ENCODE measurements at places on chromosomes 13 and 19.

DNA sequence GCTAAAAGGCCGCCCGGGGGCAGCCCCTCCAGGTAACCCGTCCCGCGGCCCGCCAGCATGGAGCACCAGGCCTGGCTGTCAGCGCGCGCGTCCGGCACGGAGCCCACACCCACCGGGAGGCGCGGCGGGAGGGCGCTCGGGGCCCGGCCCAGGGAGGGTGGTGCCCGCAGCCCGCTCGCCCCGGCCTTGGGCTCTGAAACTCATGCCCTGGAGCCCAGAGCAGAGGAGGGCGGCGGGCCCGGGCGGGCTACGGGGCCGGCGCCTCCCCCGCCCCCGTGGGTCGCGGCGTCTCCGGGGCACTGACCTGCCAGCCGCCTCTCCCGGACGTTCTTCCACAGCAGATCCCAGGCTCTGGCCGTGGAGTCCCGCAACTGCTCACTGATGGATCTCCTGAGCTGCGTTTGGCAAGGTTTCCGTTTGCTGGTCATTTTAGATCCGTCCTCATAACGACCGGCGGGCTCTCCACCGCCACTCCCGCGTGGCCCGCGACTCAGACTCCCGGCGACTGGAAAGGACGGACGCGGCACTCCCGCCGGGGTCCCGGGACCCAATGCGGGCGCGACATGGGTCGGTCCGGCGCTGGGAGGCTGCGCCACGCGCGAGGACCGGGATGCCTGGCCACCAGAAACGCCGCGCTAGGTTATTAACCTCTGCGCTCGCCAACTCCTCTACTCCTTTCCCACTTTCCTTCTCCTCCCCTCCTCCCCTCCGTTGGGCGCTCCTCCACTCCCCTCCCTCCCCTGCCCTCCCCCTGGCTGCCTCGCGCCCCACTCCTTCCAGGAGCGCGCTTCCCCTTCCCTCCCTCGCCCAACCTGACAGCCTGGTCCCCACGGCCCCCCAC is 64.7 kb upstream of the STARD13 start:
- no peak for ATAC-seq

DNA sequence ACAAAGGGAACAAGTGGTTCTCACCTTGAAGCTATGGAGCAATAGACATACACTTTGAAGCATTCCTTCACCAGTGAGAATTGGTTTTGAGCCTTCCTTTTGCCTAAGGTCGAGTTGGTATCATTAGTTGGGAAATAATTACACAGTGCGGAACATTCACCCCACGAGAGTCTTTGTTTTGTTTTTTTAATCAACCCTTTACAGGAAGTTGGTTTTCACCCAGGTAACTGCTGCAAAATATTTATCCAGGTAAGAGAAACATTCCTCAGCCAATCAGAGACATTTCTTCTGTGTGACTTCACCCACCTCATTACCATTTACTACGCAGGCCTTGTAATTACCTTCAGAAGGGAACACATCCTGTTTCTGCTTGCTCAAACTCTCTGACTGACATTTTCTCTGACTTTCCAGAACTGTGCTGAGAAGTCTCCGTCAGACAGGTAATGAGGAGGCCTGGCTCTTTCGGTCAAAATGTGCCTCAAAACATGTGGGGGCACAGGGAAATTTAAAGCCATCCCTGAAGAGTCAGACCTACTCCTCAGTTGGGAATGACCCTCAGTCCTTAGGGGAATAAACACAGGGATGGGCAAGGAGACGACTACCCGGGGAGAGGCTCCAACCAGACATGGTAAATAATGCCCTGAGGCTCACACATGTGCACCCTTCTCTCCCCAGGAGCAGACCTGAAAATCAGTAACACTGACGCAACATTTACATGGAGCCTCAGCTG is 22.7 kb upstream of the SERP2 start:
- ATAC-seq: peak; percentile 46

DNA sequence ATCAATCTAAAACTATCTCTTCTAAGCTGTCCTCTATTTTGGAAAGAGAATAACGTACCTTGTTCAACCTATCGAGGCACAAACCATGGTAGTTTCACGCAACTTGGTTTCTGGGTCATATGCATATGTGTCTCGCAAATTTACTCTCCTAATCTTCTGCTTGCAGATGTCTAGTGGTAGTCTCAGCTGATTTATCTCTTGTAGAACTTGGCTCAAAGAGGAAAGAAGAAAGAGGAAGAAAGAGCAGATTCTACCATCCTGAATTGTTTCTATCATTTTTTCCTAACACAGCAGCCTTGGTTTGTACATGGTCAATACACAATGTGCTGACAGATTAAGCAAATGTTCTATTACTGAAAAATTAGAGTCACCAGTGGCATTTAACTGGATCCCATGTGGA is 282.3 kb downstream of the SPRY2 start:
- ATAC-seq: no peak

DNA sequence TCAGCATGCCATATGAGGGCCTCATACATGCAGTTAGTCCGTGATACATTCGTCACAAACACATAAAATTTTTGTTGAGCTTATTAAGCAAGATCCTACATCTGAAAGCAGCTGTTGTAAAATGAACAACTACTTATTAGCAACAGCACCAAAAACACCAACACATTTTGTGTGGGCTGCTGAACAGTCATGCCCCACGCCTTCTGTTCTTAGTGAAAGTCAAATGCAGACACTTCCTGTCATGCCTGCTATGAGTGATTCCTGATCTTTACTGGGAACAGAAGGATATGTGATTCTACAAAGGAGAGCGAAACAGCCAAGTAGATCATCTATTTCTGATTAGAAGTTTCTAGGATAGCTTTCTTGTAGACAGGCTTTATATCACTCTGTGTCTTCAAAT is 4.2 kb upstream of the B3GLCT start:
- ATAC-seq: no peak

DNA sequence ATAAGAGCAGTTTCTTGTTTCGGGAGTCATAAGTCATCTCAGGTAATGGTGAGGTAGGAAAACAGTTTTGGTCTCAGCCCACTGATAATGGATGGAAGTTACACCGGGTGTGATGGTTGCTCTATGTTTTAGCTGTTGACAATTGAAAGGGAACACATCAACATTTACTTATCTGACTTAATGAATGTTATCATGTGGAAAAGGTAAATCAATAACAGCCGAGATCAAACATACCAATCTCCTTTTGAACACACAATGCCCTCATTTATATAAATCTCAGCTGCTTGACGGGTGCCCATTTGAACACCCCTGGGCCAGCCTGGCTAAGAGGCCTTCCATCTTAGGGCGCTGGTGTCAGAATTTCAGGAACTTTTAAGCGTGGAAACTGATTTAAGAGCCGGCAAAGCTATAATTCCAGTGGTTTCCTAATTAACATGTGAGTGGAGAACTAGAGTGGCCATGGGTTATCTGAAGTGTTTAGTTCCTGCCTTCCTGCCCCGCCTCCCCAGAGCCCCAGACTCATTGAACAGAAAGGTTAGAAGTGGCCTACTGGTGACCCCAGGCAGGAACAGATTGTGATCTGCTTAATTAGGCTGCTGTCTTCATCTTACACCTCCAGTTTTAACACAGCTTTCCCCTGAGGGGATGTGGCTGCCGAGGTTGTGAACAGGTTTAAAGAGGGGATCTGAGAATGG is 572.7 kb downstream of the FGF9 start:
- ATAC-seq: no peak

Data from activated CD4-positive, CD25-positive, alpha-beta regulatory T cell treated with anti-CD3 and anti-CD28 coated beads, Interleukin-2, amount 50 U/mL, for 24 hours (primary cell).